Ascending aorta (tissue), 2 donors: ENCODE measurements at places on chromosomes 16 and 17. TPM values are rescaled to one million over a fixed set of nuclear protein-coding genes. Genes with fewer than 3 reads are reported as not detected.

VTN gene
- 7.5 TPM for total RNA-seq

GRCh38 chr16:56192986-56193945 lies 2.0 kb downstream of the GNAO1 start:
- DNase-seq, result no peak

CDH13 gene
- total RNA-seq, result 160 TPM

GRCh38 chr17:49388290-49388640 lies 26.2 kb upstream of the ZNF652 start:
- DNase-seq, result no peak

KRT14 gene
- 10.3 TPM for total RNA-seq

GRCh38 chr17:40824015-40824832 lies 1.8 kb upstream of the KRT10 start:
- no peak for DNase-seq

DNA sequence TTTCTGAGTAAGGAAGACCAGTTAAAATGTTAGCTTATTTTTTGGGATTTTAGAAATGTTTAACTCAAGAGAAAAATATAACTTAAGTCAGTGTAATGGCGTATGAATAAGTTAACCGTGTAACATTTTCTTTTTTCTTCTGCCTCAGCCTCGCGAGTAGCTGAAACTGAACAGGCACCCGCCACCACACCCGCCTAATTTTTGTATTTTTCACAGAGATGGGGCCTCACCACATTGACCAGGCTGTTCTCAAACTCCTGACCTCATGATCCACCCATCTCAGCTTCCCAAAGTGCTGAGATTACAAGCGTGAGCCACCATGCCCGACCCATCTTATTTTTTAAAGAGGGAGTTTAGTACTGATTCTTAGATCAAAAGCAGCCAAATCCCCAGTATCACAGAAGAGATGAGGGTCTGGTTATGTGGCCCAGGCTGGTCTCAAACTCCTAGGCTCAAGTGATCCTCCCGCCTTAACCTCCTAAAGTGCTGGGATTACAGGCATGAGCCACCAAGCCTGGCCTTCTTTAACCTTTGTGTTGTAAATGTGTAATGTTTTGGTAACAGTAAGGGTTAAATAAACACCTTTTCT lies 16.8 kb downstream of the PITPNC1 start:
- DNase-seq, result no peak

VKORC1 gene
- total RNA-seq, result 227 TPM

GRCh38 chr16:85170590-85171003 lies 58.3 kb upstream of the CIBAR2 start:
- DNase-seq, result no peak

DNA sequence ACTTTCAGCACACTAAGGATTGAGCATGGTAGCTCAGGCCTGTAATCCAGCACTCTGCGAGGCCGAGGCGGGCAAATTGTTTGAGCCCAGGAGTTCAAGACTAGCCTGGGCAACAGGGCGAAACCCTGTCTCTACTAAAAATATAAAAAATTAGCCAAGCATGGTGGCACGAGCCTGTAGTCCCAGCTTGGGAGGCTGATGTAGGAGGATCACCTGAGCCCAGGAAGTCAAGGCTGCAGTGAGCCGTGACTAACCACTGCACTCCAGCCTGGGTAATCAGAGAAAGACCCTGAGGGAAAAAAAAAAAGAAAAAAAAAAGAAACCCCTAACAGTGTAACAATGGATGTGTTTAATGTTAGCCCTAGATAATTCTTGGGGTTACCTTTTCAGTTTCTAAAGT lies 24.0 kb downstream of the PARN start:
- DNase-seq, result no peak

GRCh38 chr16:10539236-10539635 lies 41.2 kb downstream of the EMP2 start:
- no peak for DNase-seq

GRCh38 chr17:10357768-10358167 lies 15.0 kb downstream of the MYH13 start:
- no peak for DNase-seq

- no peak for DNase-seq
Measured at GRCh38 chr16:19933740-19934139, 49.1 kb upstream of the GPRC5B start.

PIK3R5 gene
- total RNA-seq, result 42.0 TPM

GRCh38 chr16:11547118-11547916 lies 39.4 kb downstream of the LITAF start:
- DNase-seq, result no peak

- DNase-seq, result no peak
Measured at GRCh38 chr16:80720804-80721371, 83.5 kb downstream of the CDYL2 start.

- DNase-seq, result peak; percentile 74
Measured at GRCh38 chr16:50152351-50152806, 727 bp upstream of the TENT4B start.

DNA sequence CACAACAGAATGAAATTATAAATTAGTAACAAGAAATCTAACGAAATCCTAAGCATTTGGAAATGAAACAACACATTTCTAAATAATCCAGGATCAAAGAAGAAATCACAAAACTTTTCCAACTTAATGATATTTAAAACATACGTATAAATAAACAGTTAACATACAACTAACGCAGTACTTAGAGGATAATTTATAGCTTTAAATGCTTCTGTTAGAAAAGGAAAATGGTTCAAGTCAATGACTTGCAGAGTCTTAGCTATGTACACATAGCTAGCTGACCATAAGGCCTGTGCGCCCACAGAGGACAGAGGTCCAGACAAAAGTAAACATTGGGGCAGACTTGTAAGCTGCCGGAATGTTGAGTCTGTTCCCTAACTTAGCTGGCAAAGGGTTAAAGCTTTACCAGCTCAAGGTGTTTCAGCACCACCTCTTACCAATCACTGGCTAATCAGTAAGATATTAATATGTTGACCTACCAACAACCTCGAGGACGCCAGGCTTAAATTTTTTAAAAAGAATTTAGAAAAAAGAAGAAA lies 84.6 kb downstream of the PARN start:
- no peak for DNase-seq

COL1A1 gene
- 547 TPM for total RNA-seq

DNA sequence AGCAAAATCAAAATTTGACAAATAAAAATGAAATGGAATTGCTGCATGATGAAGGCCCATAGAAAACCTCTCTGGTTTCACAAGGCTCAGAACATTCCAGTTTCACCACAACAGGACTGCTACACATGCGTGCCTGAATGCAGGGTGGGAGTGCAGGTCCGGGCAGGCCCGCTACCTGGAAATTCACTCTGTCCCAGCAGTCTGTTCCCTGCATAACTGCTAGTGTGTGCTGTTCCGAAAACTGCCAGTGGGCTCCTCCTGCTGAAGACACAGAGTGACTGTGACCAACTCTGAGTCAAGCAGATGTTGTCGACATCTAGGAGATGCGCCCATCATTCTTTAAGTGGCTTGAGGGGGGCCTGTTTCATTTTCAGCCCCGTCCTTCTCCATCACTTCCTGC lies 284.8 kb upstream of the MAF start:
- no peak for DNase-seq

- DNase-seq, result no peak
Measured at GRCh38 chr17:42283241-42284023, 4.9 kb upstream of the STAT5A start.

- no peak for DNase-seq
Measured at GRCh38 chr17:73284354-73284753, 22.7 kb upstream of the CPSF4L start.

GRCh38 chr17:71975331-71975801 lies 145.5 kb upstream of the SOX9 start:
- DNase-seq, result peak; percentile 79

DNA sequence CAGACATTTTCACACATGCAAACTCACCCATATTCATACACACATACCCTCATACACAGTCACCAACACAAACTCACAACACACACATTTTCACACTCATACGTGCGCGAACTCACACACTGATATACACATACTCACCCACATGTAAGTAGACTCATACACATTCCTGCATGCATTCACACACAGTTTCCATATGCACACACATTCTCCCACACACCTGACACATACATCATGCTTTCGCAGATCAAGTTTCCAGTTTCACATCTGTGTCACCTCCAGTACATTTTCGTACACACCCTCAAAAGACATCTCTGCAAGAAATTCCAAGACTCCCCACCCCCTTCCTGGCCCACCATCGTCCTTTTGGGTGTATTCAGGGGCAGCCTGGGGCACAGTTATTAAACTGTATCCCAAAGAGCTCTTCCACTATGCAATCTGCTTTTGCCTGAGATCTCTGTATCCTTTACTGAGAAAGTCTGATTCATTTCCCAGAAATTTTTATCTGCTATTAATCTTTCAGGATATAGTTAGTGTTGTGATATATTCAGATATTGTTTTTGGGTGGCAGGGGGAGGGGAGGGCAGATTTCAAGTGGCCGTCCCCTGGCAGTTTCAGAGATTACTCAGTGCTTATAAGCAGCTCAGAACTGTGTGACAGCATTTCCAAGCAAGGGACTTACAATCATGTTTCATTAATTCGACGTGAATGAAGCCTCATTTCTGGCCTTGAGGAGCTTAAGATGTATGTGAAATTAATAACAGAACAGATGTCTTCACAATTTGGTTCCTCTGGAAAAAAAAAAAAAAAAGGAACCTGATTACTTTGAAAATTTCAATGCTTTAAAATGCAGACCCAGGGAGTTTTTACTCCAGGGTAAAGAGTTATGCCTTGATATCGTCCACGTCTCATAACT lies 35.3 kb upstream of the MMP2 start:
- no peak for DNase-seq

DNA sequence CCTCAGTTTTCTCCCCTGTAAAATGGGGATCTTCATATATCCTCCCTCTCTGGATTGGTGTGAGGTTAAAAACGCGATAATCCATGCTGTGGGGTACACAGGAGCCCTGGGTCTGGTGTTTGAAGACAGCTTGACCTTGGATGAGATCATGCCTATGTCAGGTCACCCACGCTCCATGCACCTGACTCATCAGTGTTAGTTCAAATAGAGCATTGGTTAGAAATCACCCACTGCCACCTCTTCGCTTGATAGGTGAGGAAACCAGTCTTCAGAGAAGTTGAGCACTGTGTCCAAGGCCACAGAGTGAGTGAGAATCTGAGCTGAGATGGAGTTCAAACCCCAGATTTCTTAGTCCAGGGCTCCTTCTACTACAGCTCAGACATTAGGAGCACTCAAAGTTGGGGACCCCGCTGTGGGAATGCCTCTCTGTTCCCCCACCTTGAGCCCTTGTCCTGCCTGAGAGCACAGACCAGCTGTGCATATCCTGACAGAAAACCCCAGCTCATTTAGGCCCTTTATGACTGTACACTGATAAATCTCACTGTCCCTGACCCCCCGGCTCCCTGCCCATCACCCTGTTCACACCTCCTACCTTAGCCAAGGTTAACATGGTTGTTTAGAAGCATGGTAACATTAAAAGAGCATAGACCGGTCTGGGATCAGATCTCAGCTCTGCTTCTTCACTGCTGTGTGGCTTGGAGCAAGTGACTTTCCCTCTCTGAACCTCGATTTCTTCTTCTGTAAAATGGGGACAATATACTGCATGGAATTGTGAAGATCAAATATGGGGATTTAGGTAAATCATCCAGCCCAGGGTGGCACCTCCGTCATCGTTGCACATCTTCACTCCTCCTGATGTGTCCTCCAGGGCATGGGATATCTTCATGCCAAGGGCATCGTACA lies 22.4 kb upstream of the LGALS9 start:
- DNase-seq, result no peak

GRCh38 chr17:48878920-48879898 lies 13.4 kb upstream of the ATP5MC1 start:
- DNase-seq, result no peak

DNA sequence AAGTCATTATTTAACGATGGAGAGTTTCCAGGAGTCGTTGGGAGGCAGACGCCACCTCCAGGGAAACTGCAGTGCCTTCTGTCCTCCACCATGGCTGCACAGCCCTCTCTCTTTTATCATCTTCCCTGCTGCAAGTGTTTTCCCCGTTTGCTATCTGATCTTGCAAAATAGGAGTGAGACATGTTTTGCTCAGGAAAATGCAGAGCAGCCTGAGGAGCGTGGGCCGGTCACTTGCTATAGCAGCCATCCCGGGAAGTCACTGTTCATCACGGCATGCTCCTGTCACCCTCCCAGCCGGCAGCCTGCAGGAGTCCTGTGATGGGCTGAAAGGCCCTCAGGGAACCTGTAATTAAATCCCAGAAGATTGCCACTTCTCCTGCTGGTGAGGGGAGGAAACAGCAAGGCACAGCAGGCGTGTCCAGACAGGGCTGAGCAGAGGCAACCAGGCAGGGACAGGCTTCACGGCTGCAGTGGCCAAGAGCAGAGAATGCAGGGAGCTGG lies 143.1 kb downstream of the GSG1L start:
- DNase-seq, result no peak
